ENCODE measurements at places on chromosomes 12 and 14.

DNA sequence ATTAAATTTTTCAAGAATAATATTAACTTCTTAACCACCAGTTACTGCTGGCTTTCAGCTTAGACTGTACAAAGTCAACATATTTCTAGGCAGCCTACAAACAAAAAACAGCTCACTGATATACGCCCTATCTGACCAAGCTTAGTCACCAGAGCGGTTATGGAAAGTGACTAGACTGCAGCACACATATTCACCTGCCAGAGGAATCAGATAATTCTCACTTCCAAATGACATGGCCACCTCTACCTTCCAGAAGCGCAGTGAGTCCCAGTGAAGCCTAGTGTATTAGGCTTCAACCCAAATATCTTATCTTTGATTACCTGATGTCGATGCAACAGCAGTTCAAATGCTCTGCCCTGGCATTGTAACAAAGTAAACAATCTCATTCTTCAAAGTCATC, 8.5 kb downstream of the STXBP6 start:
- no peak for DNase-seq

DNA sequence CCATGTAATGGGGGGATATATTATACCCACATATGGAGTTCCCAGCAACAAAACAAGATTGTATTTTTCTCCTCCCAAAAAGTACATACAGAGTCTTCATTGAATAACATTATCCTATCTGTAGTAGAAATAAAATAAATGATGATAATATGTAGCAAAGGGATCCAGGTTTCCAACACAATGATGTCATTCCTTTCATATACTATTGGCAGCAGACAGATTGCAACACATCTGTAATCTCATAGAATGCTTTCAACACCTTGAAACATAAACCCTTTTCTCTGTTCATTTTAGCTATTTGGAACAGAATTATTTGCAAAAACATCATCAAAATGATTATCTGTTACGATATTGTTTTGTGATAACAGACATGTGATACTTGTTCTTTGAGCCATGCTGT, 317.6 kb downstream of the DPF3 start:
- DNase-seq: no peak

GRCh38 chr14:96464136-96464535, 38.0 kb upstream of the PAPOLA start:
- no peak for DNase-seq

DNA sequence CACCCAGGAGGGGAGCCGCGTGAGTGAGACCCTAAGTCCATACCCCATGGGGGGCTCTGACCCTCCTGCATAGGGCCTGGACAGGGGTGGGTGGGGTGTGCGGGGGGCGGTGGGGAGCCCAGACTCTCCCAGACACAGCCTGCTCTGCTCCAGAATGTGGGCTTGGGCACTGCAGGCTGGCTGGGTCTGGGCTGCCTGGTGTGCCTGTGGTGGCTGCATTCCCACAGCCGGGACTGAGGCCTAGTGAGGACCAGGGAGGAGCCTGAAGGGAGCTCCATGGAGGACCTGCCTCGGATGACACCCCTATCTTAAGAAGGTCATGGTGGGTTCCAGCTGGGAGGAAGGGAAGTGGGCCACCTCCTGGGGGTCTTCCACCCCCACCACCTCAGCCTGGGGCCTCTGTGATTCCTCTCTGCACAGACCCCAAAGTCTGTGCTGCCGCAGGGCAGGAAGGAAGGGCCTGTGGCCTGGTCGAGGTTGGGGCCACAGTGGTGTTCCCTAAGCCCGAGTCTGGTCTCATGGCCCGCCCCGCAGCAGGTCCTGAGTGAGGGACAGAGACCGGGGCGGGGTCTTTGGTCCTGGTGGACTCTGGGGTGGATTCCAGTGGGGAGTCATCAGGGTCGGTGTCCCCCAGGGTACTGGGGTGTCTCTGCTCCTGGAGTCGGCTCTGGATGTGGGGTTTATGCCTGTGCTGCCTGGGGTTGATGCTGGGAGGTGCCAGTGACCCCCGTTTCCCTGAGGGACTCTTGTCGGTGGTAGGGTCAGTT, 392.3 kb downstream of the TMEM121 start:
- no peak for DNase-seq

- no peak for DNase-seq
These were observed 18.7 kb upstream of the CCDC91 start for GRCh38 chr12:28171356-28172060.
